Spinal cord (tissue), 10 donors: ENCODE measurements at places on chromosomes 7 and 10. TPM values are rescaled to one million over a fixed set of nuclear protein-coding genes. Genes with fewer than 3 reads are reported as not detected.

DNA sequence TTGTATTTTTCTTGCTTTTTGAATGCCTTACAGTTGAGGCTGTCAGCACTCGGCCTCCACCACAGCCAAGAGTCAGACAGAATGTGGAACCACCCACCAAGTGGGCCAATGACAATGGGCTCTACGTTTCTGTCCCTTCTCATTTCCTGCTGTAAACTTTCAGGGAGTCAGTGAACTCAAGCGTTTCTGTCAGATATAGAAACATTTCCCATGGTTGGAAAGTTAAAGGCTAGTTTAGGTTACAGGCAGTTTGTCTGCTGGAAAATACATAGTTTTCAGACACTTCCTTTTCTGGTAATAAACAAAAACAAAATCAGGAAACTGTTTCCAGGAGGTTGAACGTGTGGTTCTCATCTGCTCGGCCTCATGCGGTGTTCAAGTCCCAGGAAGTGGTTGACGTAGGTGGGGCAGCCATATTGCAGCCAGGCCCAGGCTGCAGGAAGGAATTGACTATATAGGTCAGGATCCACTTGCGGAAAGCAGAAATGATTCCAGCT is 245.1 kb downstream of the CAMK1D start:
- no peaks in the 10 kb centered on the region for H3K36me3 ChIP-seq
- H3K27me3 ChIP-seq, result no peaks in the 10 kb centered on the region
- H3K4me3 ChIP-seq, result no peak overlapping the region
- DNase-seq, result no peak
- H3K27ac ChIP-seq, result no peak overlapping the region

The C7orf57 gene
- 4.7 TPM for polyA plus RNA-seq

- H3K27me3 ChIP-seq, result peaks cover 26% of the 10 kb centered on the region
- no peaks in the 10 kb centered on the region for H3K36me3 ChIP-seq
- H3K4me3 ChIP-seq, result no peak overlapping the region
- no peak overlapping the region for H3K27ac ChIP-seq
- peaks cover 38% of the 10 kb centered on the region for H3K4me1 ChIP-seq
Observed at GRCh38 chr7:452226-452751, 67.4 kb downstream of the PDGFA start.

The ATAD1 gene
- 52.7 TPM for polyA plus RNA-seq

DNA sequence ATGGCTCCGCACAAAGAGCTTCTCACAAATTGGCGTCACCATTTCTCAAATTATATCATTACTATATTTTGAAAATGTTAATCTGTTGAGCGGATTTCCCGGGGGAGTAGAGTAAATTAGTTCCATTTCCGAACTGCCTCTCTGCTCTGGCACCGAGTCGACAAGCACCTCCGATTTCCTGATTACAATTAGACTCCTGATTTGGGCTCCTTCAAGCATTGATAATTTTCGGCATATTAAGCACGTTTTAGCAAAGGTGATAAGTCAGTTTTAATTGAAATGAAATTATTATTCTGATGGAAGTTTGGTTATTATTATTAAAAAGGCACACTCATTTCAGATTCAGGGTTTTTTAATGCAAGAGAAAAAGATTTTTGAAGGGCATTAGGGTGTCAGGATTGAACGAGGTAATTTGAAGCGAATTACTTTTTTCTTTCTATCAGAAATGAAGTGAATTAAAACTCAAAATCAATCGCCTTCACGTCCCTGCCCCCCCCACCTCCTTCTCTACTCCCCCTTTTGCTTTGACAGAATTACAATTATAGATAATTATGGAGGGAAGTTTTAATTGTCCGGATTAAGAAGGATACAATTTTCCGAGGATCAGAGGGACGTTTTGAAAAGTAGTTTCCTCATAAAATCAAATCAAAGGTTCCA is 4.0 kb upstream of the UNCX start:
- DNase-seq, result no peak
- H3K27ac ChIP-seq, result no peak overlapping the region
- peaks cover 88% of the 10 kb centered on the region for H3K27me3 ChIP-seq
- no peaks in the 10 kb centered on the region for H3K36me3 ChIP-seq
- H3K4me3 ChIP-seq, result no peak overlapping the region
- H3K4me1 ChIP-seq, result peaks cover 44% of the 10 kb centered on the region

GRCh38 chr7:1883031-1883761 is 213.1 kb downstream of the ELFN1 start:
- H3K27me3 ChIP-seq, result no peaks in the 10 kb centered on the region
- DNase-seq, result no peak
- no peak overlapping the region for H3K27ac ChIP-seq

- H3K4me3 ChIP-seq, result peak overlapping the region; percentile 77
- peak overlapping the region; percentile 79 for H3K27ac ChIP-seq
- DNase-seq, result no peak
- no peaks in the 10 kb centered on the region for H3K4me1 ChIP-seq
Observed at GRCh38 chr7:117872561-117873309, 506 bp downstream of the CTTNBP2 start.

DNA sequence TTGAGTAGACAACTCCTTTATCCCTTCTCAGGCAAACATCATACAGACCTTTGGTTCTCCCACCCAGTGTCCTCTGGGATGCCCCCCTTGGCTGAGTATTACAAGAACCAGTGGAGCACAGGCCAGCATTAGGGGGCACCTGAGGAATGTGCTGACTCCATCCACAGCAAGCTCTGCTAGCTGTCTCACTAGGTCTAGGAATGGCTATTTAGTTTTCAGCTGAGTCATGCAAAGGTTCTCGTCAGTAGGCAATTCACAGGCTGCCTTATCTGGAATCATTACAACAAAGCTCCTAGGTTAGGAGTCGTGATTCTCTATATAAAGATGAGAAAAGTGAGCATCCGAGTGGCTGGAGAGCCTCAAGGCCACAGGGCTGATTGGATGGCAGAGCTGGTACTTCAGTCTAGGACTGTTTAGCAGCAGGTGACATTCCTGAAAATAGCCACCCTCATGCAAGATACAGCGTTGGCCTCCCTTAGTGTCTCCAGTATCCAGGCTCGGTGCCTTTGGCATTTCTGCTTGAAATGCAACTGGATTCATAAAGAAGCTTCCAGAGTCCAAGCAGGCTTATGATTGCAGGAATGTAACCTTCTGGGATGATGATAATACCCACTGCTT is 75.8 kb downstream of the CDCA7L start:
- no peaks in the 10 kb centered on the region for H3K4me1 ChIP-seq
- DNase-seq, result no peak
- no peaks in the 10 kb centered on the region for H3K27me3 ChIP-seq
- no peaks in the 10 kb centered on the region for H3K36me3 ChIP-seq
- no peak overlapping the region for H3K4me3 ChIP-seq
- no peak overlapping the region for H3K27ac ChIP-seq

GRCh38 chr7:153401795-153402720 is 642.5 kb downstream of the ACTR3B start:
- H3K4me1 ChIP-seq, result no peaks in the 10 kb centered on the region
- H3K27ac ChIP-seq, result no peak overlapping the region
- H3K36me3 ChIP-seq, result no peaks in the 10 kb centered on the region
- H3K27me3 ChIP-seq, result no peaks in the 10 kb centered on the region

The WNT8B gene
- polyA plus RNA-seq, result 0.32 TPM

The SPDYE16 gene
- polyA plus RNA-seq, result 1.5 TPM

DNA sequence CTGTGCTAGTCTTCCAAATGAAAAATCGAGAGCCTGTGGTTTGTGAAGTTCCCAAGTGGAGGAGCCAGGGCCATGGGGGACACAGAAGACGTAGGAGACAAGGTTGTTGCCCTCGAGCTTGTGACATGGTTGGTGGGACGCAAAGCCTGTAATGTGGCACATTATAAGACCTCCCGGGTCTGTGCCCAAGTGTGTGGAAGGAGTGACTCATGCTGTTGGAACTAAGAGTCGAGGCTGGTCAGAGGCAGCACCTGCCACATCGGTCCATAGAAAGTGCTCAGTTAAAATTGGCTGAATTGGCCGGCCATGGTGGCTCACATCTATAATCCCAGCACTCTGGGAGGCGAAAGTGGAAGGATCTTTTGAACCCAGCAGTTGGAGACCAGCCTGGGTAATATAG is 27.0 kb upstream of the PODXL start:
- no peak overlapping the region for H3K27ac ChIP-seq
- H3K4me1 ChIP-seq, result peaks cover 13% of the 10 kb centered on the region
- H3K27me3 ChIP-seq, result no peaks in the 10 kb centered on the region
- H3K4me3 ChIP-seq, result no peak overlapping the region
- no peaks in the 10 kb centered on the region for H3K36me3 ChIP-seq

GRCh38 chr10:49185213-49185612 is 3.0 kb downstream of the TMEM273 start:
- H3K27me3 ChIP-seq, result no peaks in the 10 kb centered on the region
- H3K4me3 ChIP-seq, result no peak overlapping the region
- peaks cover 10% of the 10 kb centered on the region for H3K4me1 ChIP-seq
- DNase-seq, result no peak
- H3K36me3 ChIP-seq, result no peaks in the 10 kb centered on the region
- no peak overlapping the region for H3K27ac ChIP-seq

DNA sequence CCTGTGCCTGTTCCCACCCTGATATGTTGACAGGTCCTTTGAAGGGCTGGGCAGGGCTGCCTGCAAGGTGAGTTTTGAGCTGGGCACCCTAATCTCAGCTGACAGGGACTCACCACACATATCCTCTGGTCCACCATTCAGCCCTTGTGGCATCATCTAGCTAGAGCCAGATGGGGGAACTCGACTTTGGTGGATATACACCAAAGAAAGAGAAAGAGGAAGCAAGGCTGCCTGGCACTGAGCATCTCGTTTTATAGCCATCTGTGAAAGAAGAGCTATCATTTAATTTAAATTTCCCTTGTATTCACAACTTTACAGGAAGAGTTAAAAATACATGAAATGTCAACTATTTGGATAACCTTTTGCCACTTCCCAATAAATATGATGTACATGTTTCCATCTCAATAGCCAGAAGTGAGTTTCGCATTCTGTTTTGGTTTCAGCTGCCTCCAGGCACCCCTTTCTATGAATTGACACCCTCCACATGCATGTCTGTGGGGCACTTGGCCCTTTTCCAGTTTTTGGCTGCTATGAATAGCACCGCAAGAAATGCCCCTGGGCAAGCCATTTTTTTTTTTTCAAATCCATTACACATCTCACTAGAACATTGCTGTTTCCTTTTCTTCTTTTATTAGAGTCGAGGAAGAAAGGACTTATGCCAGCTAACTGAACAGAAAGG is 22.9 kb upstream of the GRB10 start:
- peaks cover 2% of the 10 kb centered on the region for H3K27me3 ChIP-seq
- no peak overlapping the region for H3K4me3 ChIP-seq
- H3K27ac ChIP-seq, result no peak overlapping the region
- DNase-seq, result no peak
- H3K4me1 ChIP-seq, result peaks cover 7% of the 10 kb centered on the region

The HERC4 gene
- polyA plus RNA-seq, result 41.8 TPM

DNA sequence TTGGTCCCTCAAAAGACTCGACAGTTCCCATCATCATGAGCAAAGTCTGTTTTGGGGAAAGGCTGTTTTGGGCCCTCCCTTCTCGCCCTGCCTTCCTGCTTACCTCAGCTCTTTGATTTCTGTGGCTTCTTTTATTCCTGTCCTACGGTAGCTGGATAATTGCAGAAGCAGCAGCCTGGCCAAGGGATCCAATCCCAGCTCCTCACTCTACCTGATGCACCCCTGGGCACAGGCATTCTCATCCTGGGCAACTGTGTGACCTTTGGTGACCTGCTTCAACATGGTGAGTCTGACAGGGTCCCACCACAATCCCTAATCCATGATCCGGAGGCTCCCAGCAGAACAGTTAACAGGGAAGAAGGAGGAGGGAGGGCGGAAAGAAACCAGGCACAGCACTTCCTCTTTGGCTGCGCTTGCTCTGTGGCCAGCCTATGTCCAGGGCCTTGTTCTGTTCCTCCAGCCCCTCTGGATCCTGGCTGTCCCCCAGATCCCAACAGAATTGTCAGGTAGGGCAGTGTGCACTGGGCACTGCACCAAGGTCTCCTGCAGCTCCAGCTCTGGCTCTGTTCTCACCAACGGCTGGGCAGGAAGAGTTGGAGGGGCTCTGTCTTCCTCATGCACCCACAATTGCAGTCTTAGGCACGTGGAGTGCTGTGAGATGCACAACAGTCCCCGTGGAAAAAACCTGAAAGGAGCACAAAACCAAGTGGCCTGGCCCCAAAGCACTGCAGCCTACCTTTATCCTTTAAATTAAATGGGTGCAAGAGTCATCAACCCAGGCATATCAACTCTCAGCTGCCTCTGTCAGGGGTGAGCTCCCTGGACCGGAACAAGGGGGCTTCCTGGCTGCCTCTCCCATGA is 144.4 kb downstream of the PTPN20 start:
- H3K27me3 ChIP-seq, result no peaks in the 10 kb centered on the region
- peaks cover 4% of the 10 kb centered on the region for H3K4me1 ChIP-seq
- H3K27ac ChIP-seq, result no peak overlapping the region
- no peak overlapping the region for H3K4me3 ChIP-seq
- H3K36me3 ChIP-seq, result no peaks in the 10 kb centered on the region

- H3K36me3 ChIP-seq, result no peaks in the 10 kb centered on the region
- H3K4me3 ChIP-seq, result no peak overlapping the region
- H3K4me1 ChIP-seq, result peaks cover 12% of the 10 kb centered on the region
- H3K27ac ChIP-seq, result no peak overlapping the region
- DNase-seq, result no peak
Observed at GRCh38 chr10:26391701-26392695, 46.1 kb upstream of the APBB1IP start.

- H3K36me3 ChIP-seq, result no peaks in the 10 kb centered on the region
- no peak overlapping the region for H3K27ac ChIP-seq
- DNase-seq, result no peak
- H3K4me1 ChIP-seq, result peaks cover 12% of the 10 kb centered on the region
Observed at GRCh38 chr10:74934100-74934812, 107.9 kb downstream of the KAT6B start.
